ENCODE measurements at places on chromosomes 16 and 17.

DNA sequence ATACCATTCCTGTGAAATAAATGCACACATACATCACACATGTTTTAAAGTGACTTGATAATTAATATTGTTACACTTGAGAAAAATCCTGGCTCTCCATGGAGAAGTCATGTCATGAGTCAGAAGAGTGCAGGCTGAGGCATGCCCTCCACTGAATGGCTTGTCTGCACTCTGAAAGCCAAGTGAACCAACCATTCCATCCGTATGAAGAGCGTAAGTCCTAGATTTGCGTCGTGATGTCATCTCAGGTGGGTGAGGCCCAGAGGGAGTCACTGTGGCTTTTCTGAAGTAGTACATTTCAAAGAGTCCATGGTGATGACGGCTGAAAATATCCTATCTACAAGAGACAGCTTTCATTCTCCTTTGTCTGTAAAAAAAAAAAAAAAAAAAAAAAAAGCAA, 83.5 kb upstream of the IRX5 start:
- no peak for DNase-seq

- no peak for DNase-seq
These were observed 10.2 kb downstream of the PRR29 start for GRCh38 chr17:64008346-64008745.

DNA sequence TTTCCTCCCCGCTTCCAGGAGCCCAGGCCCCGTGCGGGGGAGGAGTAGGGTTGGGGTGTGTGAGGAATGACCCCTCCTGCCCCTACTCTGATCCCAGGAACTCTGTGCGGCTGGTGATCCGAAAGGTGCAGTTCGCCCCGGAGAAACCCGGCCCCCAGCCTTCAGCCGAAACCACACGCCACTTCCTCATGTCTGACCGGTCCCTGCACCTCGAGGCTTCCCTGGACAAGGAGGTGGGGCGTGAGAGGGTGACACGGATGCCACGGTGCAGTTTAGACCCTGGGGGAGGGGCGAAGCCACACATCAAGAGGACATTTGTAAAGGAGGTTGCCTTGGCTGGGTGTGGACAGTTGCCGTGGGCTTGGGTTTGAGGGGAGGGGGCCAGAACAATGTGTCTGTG, 7.4 kb downstream of the ARRB2 start:
- no peak for DNase-seq

GRCh38 chr16:73553941-73554660, 506.2 kb upstream of the ZFHX3 start:
- DNase-seq, result no peak

GRCh38 chr16:26108836-26109505, 417.2 kb downstream of the HS3ST4 start:
- no peak for DNase-seq

DNA sequence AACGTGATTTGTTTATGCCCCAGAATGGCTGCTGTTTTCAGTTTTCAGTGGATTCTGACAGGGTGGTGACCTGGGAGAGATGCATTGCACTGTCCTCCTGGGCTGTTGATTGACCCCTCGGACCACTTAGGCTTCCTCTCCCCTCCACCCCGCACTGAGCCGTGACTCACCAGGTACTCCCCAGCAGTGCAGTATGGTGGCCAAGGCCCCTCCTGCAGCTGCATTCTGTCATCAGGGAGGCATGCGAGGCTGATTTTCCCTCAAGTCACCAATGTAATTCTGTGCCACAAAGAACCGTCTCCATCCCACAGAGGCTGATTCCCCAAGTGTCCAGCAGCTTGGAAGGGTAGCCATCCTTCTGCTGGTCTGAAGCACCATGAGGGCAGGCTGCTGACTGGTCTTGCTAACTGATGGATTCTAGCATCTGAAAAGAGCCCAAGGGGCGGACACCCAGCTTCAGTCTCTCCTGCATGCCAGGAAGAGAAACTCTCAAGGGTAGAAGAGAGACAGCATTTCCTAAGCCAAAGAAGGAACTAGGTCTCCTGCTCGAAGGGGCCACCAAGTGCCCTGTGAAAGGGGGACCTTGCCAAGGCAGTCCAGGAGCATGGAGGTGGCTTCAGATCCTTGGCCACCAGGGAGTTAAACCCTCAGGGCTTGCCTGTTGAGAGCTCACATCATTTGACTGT, 148.1 kb downstream of the SOCS1 start:
- no peak for DNase-seq

- no peak for DNase-seq
These were observed 14.8 kb upstream of the PLK1 start for GRCh38 chr16:23663918-23664317.

DNA sequence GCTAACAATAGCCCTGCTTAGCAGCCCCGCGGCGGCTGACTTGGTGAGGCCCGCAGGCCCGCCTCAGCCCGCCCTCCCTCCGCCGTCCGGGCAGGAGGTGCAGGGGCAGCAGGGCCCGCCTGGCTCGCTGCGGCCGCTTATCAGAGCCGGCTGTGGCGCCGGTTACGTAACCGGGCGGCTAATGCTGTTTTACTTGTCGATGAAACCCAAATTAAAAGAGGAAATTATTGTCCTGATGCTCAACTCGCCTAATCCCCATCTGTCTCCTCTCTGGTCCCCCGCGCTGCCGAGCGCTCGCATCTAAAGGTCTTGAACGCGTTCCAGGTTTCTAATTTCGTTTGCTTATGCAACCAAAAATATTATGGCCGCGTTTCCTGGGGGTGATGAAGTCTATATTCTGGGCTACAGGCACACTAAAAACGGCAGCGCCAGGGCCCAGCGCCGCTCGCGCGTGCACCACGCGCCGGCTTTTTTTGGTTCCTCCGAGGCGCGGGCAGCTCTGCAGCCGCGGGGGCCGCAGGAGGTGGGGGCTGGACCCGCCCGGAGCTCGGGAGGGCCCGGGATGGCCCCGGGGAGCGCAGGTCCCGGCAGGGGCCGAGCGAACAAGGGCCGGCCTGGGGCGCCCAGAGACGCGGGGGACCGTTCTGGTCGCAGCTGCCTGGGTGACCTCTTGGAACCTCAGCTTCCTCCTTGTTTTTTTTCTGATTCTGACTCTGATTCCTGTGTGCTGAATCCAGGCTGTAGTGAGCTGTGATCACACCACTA, 65.2 kb upstream of the TOB1 start:
- no peak for DNase-seq

DNA sequence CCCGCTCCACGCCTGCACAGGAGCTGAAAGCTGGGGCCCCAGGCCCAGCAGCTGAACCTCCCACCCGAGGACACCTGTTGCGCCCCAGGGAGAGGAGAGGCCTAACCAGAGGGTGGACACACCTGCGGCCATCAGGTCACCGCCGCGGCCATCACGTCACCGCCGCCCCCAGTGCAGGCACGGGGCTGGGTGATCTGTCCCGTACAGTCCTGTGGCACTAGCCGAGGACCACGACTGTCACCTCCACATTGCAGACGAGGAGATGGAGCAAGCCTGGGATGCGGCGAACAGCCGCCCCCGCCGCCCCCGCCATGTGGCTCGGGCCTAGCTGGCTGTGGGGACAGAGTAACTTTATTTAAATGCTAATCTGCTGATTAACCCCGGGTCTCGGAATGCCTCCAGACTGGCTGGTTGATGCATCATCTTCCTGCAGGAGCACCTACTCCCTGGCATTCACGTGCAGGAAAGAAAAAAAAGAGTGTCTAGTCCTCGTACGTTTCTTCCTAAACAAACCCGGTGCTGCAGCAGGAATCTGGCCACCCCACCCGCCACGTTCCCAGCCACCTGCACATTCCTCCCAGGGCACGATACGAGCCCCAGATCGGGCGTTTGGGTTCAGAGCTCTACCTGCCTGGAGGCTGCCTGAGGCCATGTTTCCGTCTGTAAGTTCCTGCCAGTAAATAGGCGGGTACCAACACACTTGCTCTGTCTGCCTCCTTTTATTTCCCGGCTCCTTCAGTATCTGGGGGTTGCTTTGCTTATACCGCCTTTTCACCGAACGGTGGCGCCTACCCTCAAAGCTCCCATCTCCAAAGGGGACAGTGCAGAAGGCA, 29.9 kb downstream of the PIEZO1 start:
- no peak for DNase-seq

- no peak for DNase-seq
These were observed 3.0 kb upstream of the DLX3 start for GRCh38 chr17:49997773-49998703.

DNA sequence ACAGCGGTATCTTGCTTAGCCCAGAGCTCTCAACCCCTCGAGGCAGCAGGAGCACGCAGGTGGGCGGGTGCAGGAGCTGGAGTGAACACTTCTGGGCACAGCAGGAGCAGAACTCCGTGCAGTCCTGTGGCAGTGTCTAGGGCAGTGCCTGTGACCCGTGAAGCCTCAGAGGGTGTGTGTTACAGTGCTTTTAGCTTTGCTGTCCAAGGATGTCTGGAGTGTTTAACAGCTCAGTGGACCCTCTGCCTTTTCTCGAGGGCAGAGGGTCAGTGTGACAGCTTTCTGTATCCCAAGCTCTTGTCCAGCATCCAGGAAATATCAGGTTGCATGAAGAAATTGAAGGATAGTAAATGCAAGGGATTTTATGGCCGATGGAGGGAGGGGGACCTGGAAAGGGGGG, 16.4 kb upstream of the SSTR5 start:
- DNase-seq, result no peak

GRCh38 chr17:44959821-44960531, 8.1 kb downstream of the C1QL1 start:
- no peak for DNase-seq

DNA sequence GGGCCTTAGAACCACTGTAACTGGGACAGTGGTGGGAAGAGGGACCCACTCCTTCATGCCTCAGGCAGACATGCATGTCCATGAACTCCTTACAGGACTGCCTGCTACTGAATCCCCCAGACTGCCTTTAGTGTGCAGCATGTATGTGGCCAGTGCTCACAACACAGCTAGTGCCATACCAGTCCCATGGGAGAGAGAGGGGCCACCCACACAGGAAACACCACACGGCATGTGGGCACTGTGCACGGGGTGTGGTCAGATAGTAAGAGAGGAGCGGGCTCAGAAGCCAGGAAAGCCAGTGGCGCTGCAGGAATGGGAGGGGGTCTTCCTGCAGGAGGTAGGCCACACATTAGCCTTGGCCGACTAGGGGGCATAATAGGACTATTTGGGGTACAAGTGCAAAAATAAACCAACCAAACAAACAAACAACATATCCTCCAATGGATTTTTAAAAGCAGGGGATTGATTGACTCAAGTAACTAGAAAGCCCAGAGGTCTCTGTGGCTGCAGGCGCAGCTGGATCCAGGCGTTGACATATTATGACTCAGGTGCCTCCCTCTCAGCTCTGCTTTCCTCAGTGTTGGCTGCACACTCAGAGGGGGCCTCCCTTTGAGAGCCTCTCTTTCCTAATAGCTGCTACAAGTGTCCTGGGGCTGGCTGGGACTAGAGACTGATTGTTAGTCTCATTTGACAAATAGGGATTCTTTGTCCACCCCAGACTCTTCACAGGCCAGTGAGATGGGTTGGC, 104.4 kb downstream of the AMFR start:
- no peak for DNase-seq

- DNase-seq, result no peak
These were observed 962.8 kb downstream of the CDH11 start for GRCh38 chr16:64158941-64159588.

- DNase-seq, result no peak
These were observed 172.9 kb downstream of the FTO start for GRCh38 chr16:53876811-53877210.

DNA sequence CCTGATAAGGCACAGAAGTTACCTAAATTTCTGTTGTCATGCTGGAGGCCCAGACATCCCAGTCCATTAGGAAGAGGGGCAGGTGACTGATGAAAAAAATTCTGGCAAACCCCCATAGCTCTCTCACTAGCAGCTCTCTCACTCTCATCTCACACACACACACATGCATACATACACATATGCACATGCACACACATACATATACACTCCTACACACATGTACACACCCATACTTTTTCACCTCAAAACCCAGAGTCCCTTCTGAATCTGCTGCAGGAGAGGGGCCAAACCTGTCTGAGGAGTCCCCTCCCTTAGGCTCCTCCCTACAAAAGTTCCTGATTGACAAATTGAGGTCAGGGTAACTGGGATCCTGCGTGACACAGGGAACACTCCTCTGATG, 22.6 kb upstream of the SDR42E2 start:
- DNase-seq, result no peak

- DNase-seq, result no peak
These were observed 72.9 kb downstream of the TNRC6C start for GRCh38 chr17:78031435-78031834.

GRCh38 chr16:13866073-13866472, 53.9 kb upstream of the ERCC4 start:
- peak; percentile 0 for DNase-seq

DNA sequence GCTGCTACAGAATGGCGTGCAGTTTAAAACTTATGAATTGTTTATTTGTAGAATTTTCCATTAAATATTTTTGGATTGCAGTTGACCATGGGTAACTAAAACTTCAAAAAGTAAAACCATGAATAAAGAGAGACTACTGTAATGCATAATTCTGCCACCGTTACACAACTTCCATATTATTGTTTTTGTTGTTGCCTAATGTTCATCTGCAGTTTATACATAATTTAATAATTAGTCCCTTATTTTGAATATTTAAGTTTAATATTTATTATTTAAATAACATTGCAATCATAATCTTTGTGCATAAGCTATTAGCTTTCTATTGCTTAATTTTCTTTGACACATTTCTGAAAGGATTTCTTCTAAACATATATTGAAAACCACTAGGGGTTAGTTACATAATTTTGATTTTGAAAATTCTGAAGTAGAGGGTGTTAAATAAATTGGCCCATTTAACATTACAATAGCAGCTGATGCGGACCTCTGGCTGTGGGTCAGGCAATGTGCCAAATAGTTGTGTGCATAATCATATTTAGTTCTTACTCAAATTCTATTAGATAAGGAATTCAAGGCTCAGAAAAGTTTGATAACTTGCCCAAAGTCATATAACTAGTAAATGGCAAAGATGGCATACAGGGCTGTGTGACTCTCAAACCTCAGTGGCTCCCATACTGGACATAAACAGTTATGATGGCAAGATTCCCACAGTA, 31.1 kb downstream of the PPM1E start:
- DNase-seq, result no peak

DNA sequence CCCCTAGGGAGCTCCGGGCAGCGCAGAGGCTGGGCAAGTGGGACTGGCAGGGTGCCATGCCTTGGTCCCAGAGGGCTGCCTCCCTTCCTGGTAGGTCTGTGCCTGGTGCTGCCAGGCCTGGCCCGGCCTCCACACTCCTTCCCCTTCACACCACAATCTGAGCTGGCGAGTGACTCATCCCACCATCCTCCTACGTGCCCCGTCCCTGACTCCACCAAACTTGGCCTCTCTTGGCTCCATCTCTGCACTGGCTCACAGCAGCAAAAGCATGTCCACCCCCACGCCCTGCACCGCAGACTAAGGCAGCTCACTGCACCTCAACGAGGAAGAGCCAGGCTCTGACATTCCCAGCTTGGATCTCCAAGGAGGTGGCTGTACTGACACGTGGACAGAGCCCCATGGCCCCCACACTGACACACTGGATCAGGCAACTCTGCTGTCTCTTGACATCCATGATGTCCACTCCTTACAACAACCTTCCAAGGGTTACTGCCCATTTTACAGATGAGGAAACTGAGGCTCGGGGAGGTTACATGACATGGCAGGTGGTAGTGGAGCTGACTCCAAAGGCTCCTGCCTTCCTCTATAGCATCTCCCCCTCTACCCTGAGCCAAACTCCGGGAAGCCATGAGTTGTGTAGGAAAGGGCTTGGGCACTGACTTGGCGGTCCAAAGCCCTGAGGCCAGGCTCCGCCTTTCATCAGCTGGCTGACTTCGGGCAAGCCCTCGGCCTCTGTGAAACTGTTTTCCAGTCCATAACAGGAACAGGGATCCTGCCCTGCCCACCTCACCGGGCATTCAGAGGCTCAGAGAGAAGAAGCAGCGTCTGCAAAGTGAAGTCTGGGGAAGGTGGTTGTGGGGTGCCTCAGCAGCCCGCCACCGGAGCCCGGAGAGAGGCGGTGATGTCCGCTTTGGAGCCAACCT, 20.1 kb upstream of the KRT19 start:
- peak; percentile 35 for DNase-seq

All from activated CD8-positive, alpha-beta memory T cell treated with anti-CD3 and anti-CD28 coated beads for 48 hours (primary cell).